Cardiac ventricle fibroblast (primary cell): ENCODE measurements at places on chromosomes 12 and 14. TPM values are rescaled to one million over a fixed set of nuclear protein-coding genes. Genes with fewer than 3 reads are reported as not detected.

The IL26 gene
- not detected in 2 replicates for total RNA-seq

The CELA1 gene
- not detected in 2 replicates for total RNA-seq

The PLBD1 gene
- total RNA-seq: 4.2 and 5.9 TPM in 2 replicates

The ZDHHC22 gene
- not detected in 2 replicates for total RNA-seq

The CDKN3 gene
- total RNA-seq: 15.2 and 17.5 TPM in 2 replicates

The SERPINA10 gene
- total RNA-seq: not detected in 2 replicates
